ENCODE measurements at places on chromosomes 1 and 21.

- H3K4me1 ChIP-seq = no peaks in the 10 kb centered on the region
- H3K27me3 ChIP-seq = peaks cover 23% of the 10 kb centered on the region
- H3K4me3 ChIP-seq = no peak overlapping the region
- H3K36me3 ChIP-seq = no peaks in the 10 kb centered on the region
Measured at GRCh38 chr1:26083208-26083607, 15.8 kb upstream of the TRIM63 start.

GRCh38 chr1:8263791-8264190 is 54.1 kb upstream of the SLC45A1 start:
- no peaks in the 10 kb centered on the region for H3K36me3 ChIP-seq
- H3K4me3 ChIP-seq = no peak overlapping the region
- H3K27me3 ChIP-seq = peaks cover 6% of the 10 kb centered on the region
- no peaks in the 10 kb centered on the region for H3K4me1 ChIP-seq
- no peak for DNase-seq

- no peaks in the 10 kb centered on the region for H3K36me3 ChIP-seq
- no peak overlapping the region for H3K27ac ChIP-seq
- no peak overlapping the region for H3K4me3 ChIP-seq
- no peak for DNase-seq
- peaks cover 15% of the 10 kb centered on the region for H3K4me1 ChIP-seq
Measured at GRCh38 chr21:41778930-41779600, 12.2 kb upstream of the RIPK4 start.

GRCh38 chr1:65813956-65814355 is 21.3 kb downstream of the PDE4B start:
- H3K36me3 ChIP-seq = no peaks in the 10 kb centered on the region
- no peak overlapping the region for H3K4me3 ChIP-seq
- DNase-seq = no peak
- peaks cover 33% of the 10 kb centered on the region for H3K27me3 ChIP-seq

DNA sequence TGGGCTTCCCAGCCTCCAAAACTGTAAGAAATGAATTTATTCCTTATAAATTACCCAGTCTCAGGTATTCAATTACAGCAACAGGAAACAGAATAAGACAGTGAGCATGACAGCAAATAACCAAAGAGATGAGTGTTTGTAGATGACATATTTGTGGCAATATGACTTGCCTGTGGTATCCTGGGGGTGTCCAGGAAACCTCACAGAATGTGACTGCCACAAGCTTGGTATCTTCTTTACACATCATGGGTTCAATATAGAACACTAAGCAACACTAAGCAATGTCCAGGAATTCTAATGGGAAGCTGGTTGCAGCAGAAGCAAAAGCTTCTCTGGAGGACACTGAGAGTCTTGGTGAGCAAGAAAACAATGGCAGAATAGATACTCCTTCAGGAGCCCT is 236.4 kb upstream of the BEND5 start:
- H3K4me1 ChIP-seq = no peaks in the 10 kb centered on the region
- H3K36me3 ChIP-seq = no peaks in the 10 kb centered on the region
- H3K4me3 ChIP-seq = no peak overlapping the region
- H3K27me3 ChIP-seq = no peaks in the 10 kb centered on the region
- H3K27ac ChIP-seq = no peak overlapping the region

DNA sequence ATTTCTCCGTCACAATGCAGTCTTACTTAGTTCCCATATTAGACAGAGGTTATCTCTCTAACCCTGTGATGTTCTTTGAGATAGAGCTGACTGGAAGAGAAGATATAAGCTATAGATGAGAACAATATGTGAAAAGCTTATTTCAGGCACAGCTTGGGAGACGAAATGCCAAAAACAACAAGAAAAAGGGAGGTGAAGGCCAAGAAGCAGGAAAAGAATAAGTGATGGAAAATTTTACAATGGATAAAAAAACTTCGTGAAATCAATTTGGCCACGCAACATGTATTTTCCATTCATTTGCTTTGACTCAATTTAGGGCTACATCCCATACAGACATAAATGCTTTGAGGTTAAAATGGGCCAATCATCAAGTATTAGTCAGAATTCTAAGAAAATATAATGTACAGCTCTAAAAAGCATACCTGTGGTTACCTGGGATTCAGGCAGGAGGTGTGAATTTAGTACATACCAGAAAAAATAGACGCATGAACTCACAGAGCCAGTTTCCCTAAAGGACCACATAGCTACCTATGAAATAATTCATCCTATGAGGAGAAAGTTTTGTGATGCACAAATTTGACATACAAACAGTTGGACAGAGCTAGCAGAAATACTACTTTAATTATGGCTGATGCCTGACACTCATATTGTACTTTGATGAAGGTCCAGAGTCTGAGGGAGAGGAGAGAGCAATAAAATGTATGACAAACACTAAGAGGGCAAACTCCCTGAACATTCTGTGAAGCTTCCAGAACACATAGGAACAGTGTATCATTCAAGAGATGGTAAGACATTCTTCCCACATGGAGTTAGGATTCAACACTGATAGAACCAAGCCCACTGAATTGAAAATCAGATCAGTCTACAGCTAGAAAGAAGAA is 12.1 kb downstream of the RGS1 start:
- no peak overlapping the region for H3K27ac ChIP-seq
- no peak for DNase-seq
- H3K27me3 ChIP-seq = no peaks in the 10 kb centered on the region

- no peak overlapping the region for H3K4me3 ChIP-seq
- H3K27me3 ChIP-seq = peaks cover 13% of the 10 kb centered on the region
- H3K27ac ChIP-seq = no peak overlapping the region
- H3K36me3 ChIP-seq = no peaks in the 10 kb centered on the region
- no peaks in the 10 kb centered on the region for H3K4me1 ChIP-seq
Measured at GRCh38 chr1:210001751-210002150, 63.7 kb downstream of the SYT14 start.

DNA sequence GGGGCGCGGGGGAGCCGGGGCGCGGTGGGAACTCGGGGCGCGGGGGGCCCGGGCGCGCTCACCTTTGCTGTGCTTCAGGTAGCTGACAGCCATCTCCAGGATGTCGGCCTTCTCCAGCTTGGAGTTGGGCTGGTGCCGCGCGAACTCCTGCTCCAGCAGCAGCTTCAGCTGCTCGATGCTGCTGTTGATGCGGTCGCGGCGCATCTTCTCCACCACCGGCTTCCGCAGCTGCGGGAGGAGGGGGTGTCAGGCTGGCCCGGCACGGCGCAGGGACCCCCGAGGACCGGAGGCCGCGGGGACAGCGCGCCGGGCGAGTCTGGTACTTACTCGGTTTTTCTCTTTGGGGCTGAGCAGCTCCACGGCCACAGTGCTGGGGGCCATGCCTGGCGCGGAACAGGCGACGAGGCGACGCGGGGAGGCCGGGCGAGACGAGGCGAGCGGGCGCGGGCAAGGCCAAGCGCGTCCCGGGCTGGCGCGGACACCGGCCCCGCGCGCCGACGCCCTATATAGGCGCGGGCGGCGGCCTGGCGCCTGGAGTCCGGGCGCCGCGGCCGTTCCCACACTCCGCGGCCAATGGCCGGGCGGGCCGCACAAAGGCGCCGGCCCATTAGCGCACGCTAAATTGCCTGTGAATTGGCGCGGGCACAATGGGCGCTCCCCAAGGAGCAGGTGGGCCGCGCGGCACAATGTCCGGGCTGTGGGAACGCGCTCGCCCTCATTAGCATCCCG is at the start of gene HES5:
Gene HES5, minus strand, starts transcription at position 480 of the 729 bp plus-strand sequence. Its CDS starts 99 bp downstream, at position 381.
- peaks cover 37% of the 10 kb centered on the region for H3K27me3 ChIP-seq
- peak within 1 kb of the TSS; percentile 62 for H3K4me3 ChIP-seq
- peak; percentile 53 for DNase-seq
- H3K36me3 ChIP-seq = peaks cover 6% of the 10 kb centered on the region
- H3K4me1 ChIP-seq = peaks cover 27% of the 10 kb centered on the region

DNA sequence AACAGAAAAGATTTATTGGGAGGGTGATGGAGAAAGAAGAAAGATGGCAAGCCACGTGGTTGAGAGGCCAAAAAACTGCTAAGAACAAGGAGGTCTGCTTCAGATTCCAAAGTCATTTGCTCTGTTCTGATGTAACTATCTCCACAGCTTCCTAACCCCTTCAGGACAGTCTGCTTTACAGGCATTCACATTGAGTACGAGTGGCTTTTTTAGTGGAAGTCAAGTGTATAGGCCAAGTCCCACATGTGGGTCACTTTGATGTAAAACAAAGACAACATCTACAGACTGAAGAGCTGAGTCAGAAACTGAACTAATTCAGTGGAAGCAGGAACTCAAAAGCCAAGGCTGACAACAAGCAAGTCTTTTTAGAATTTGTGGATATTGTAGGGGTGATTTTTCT is 128.7 kb upstream of the F3 start:
- no peak overlapping the region for H3K4me3 ChIP-seq
- H3K36me3 ChIP-seq = no peaks in the 10 kb centered on the region
- peaks cover 6% of the 10 kb centered on the region for H3K27me3 ChIP-seq
- H3K4me1 ChIP-seq = no peaks in the 10 kb centered on the region
- no peak overlapping the region for H3K27ac ChIP-seq
- DNase-seq = no peak

All from activated T-cell treated with anti-CD3 and anti-CD28 coated beads, Interleukin-2, amount 50 U/mL, for 24 hours (primary cell).